Large intestine (tissue), 12 donors: ENCODE measurements at places on chromosomes 12 and 14. TPM values are rescaled to one million over a fixed set of nuclear protein-coding genes. Genes with fewer than 3 reads are reported as not detected.

DNA sequence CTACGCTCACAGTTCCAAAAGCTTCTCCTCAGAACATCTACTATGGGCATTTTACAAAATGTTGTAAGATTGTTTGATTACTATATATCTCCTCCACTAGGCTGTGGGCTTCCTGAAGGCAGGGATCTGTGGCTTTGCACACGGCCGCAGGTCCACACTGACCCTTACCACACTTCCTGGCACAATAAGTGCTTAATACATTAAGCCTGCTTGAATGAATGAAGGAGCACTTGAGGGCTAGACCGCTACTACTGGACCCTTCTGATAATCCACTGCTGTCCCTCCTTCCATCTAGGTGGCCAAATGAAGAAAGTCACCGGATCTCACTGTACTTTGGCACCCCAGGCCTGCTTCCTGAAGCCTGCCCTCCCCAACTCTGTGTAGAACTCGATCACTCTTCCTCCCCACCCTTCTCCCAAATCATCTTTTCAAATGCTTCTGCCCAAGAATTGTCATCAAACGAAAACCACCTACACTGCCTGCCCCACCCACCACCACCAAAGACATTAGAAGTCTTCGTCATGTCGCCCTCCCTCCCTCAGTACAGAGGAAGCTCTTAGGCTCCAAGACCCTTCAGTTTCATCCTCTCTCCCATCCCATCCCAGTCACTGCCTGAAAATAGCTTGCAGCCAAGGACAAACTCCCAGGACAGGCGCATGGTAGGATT, 596 bp upstream of the ZBTB39 start:
- H3K27ac ChIP-seq, result no peak overlapping the region
- peaks cover 28% of the 10 kb centered on the region for H3K36me3 ChIP-seq
- H3K4me1 ChIP-seq, result peaks cover 21% of the 10 kb centered on the region
- H3K27me3 ChIP-seq, result no peaks in the 10 kb centered on the region
- no peak for DNase-seq
- peak overlapping the region; percentile 23 for H3K4me3 ChIP-seq

DNA sequence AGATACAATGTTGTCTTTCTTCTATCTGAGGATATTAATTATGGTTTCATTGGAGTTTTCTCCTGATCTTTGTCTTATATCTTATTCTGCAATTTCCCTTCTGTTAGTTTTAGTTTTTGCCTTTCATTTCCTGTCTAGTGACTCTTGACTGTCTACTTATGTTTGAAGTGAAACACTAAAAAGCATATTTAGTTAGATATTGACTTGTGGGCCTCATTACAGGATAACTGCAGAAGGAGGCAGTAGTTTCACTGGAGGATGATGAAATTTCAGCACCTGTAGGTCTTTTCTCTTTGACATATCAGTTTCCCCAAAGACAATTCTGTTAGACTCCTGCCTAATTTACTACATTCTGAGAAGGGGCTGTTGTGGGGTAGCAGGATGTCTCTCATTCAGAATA, 97.5 kb upstream of the NEDD1 start:
- no peak for DNase-seq
- H3K4me3 ChIP-seq, result no peak overlapping the region
- H3K27me3 ChIP-seq, result no peaks in the 10 kb centered on the region
- no peaks in the 10 kb centered on the region for H3K36me3 ChIP-seq
- no peaks in the 10 kb centered on the region for H3K4me1 ChIP-seq

GRCh38 chr12:109880938-109881337, 597 bp upstream of the GLTP start:
- peaks cover 28% of the 10 kb centered on the region for H3K4me1 ChIP-seq
- H3K4me3 ChIP-seq, result peak overlapping the region; percentile 58
- peak overlapping the region; percentile 39 for H3K27ac ChIP-seq
- DNase-seq, result no peak
- no peaks in the 10 kb centered on the region for H3K36me3 ChIP-seq

DNA sequence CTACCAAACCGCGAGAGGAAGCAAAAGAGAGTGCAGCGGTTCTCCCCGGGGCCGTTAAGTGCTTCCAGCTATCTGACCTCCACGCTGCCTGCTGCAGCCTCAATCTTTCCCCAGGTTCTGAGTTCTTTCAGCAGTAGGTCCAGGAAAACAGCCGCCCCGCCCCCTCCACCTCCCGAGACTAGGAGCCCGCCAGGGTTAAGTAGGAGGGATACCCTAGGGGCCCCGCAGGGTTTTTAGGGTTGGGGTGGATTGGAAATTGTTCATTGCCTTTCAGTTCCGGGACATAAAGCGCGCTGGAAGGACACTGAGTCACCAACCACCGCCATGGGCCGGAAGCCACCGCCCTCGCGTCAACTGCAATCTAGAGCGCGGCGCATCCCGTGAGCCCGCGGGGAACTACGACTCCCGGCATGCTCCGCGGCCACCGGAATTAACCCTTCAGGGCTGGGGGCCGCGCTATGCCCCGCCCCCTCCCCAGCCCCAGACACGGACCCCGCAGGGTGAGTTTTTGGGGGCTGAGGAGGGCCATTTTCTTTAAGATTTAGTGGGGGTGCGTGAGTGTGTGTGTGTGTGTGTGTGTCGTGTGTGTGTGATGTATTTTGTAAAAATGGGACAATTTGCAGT, at the start of gene MYL6B:
MYL6B (plus strand) TSS at position 456 of the 624 bp plus-strand sequence. CDS start 1,332 bp downstream, outside the sequence.
- peaks cover 22% of the 10 kb centered on the region for H3K4me1 ChIP-seq
- peak within 1 kb of the TSS; percentile 94 for H3K27ac ChIP-seq
- DNase-seq, result peak; percentile 92
- H3K27me3 ChIP-seq, result no peaks in the 10 kb centered on the region
- H3K4me3 ChIP-seq, result peak within 1 kb of the TSS; percentile 71

Gene RDH16
- polyA plus RNA-seq, result 0.34 TPM

DNA sequence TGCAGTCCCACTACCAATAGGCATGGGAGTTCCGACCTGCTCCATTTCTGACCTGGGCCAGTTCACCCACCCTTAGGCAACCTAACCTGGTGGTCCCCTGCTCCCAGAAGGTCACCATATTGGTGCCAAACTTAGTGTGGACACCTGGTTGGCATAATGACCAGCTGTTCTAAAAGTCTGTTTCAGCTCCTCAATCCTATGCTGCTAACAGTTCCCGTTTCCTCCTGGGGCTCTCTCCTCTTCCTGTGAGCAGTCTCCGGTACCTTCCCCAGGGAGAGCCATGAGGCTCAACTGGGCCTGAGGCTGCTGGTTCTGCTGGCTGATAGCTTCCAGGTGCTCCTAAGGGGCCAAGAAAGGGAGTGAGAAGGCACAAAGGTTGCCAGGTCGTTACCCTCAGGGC, 15.9 kb upstream of the BLTP3B start:
- no peak overlapping the region for H3K27ac ChIP-seq
- H3K4me3 ChIP-seq, result no peak overlapping the region
- DNase-seq, result no peak
- H3K27me3 ChIP-seq, result no peaks in the 10 kb centered on the region

GRCh38 chr14:54369343-54369742, 27.5 kb upstream of the CDKN3 start:
- H3K36me3 ChIP-seq, result no peaks in the 10 kb centered on the region
- peaks cover 7% of the 10 kb centered on the region for H3K4me1 ChIP-seq
- H3K4me3 ChIP-seq, result no peak overlapping the region

Gene RNASE2
- polyA plus RNA-seq, result 0.39 TPM

DNA sequence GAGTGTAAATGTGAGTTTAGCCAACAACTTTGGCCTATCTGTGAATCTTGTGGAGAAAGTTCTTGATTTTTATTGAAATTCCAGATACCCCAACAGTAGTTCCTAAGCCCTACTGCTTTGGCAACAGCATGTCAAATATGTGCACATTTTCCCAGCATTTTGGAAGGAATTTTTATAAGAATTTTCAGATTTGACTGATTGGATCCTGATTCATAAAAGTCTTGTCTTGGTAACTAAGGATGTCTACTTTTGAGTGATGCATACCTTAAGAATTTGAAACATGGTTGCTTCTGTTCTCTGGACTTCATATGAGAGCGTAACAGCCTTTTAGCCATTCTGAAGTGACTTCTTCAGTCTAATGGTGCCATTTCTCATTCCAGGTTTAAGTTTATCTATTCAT, 106.7 kb downstream of the ANO4 start:
- no peaks in the 10 kb centered on the region for H3K36me3 ChIP-seq
- H3K4me1 ChIP-seq, result no peaks in the 10 kb centered on the region
- no peak for DNase-seq
- no peak overlapping the region for H3K4me3 ChIP-seq
- H3K27me3 ChIP-seq, result no peaks in the 10 kb centered on the region

GRCh38 chr12:90574676-90575075, 380.3 kb downstream of the CCER1 start:
- H3K27me3 ChIP-seq, result no peaks in the 10 kb centered on the region
- H3K36me3 ChIP-seq, result no peaks in the 10 kb centered on the region
- H3K4me1 ChIP-seq, result no peaks in the 10 kb centered on the region
- no peak overlapping the region for H3K4me3 ChIP-seq

DNA sequence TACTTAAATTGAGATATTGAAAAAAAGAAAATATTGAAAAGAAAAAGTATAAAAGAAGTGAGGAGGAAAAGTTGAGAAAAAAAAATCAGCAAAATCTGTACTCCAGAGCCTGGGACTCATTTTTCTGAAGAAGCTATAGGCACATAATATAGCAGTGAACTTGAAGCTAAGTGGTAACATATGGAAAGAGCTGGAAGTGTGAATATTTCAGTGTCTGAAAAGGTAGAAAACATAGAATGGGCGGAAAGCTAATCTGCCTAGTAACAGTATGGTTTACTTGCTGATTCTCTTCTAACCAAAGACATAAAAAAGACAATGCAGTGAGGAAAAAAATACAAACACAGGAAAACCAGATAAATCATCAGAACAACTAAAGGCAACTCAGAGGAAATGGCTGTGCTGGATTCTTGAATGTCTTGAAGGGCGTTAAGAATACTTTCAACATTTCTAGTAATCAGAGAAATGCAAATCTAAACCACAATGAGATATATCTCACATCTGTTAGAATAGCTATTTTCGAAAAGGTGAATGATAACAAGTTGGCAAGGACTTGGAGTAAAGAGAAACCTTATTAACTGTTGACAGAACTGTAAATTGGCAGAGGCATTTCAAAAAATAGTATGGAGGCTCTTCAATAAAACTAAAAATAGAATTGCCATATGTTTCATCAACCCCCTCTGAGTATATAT, 784.6 kb downstream of the LRFN5 start:
- no peak for DNase-seq
- H3K4me1 ChIP-seq, result no peaks in the 10 kb centered on the region
- H3K4me3 ChIP-seq, result no peak overlapping the region
- no peaks in the 10 kb centered on the region for H3K27me3 ChIP-seq
- no peaks in the 10 kb centered on the region for H3K36me3 ChIP-seq

Gene KLRK1
- 4.2 TPM for polyA plus RNA-seq

DNA sequence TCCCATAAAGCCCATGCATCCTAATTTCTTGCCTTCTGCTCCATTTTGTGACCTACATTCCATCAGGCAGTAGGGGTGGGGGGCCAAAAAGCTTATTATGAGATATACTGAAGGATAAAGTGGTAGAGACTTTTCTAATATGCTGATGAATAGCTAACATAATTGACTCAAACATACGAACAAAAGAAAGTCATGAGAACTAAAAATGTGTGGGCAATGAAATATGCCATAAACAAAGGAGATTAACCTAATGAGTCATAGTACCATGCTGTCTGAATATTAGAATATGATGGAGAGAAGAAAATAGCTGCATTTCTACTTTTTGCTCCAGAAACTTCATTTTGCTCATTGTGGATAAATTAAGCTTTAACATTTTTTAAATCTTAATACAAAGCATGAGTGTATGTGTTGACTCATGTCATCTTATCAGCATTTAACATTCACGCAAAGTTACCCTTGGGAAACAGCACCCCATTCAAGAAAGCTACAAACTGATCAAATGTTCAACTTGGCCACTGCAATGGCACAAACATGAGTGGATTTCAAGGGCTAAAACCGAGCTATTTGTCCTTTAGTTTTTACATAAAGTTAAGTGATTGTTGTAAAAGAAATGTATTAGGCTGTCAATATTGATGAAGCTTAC, 64.0 kb upstream of the DIO2 start:
- H3K27me3 ChIP-seq, result no peaks in the 10 kb centered on the region
- no peaks in the 10 kb centered on the region for H3K4me1 ChIP-seq
- no peak overlapping the region for H3K27ac ChIP-seq
- no peak for DNase-seq
- no peak overlapping the region for H3K4me3 ChIP-seq

GRCh38 chr12:94240171-94240570, 91.8 kb downstream of the PLXNC1 start:
- peaks cover 3% of the 10 kb centered on the region for H3K36me3 ChIP-seq
- no peaks in the 10 kb centered on the region for H3K27me3 ChIP-seq
- no peak overlapping the region for H3K4me3 ChIP-seq
- DNase-seq, result peak; percentile 58
- H3K4me1 ChIP-seq, result peaks cover 1% of the 10 kb centered on the region

GRCh38 chr12:40117818-40118217, 11.9 kb upstream of the SLC2A13 start:
- H3K27ac ChIP-seq, result no peak overlapping the region
- H3K27me3 ChIP-seq, result no peaks in the 10 kb centered on the region
- no peaks in the 10 kb centered on the region for H3K4me1 ChIP-seq
- H3K36me3 ChIP-seq, result no peaks in the 10 kb centered on the region

Gene NR4A1
- 139 TPM for polyA plus RNA-seq

- no peaks in the 10 kb centered on the region for H3K36me3 ChIP-seq
- peaks cover 15% of the 10 kb centered on the region for H3K4me1 ChIP-seq
- no peak overlapping the region for H3K4me3 ChIP-seq
Observed at GRCh38 chr12:69999561-69999960, 174.5 kb downstream of the MYRFL start.

- no peaks in the 10 kb centered on the region for H3K36me3 ChIP-seq
- DNase-seq, result no peak
- no peaks in the 10 kb centered on the region for H3K27me3 ChIP-seq
- no peak overlapping the region for H3K4me3 ChIP-seq
- H3K4me1 ChIP-seq, result no peaks in the 10 kb centered on the region
Observed at GRCh38 chr12:44099486-44099885, 263.6 kb downstream of the TMEM117 start.

- H3K27ac ChIP-seq, result no peak overlapping the region
- peaks cover 2% of the 10 kb centered on the region for H3K27me3 ChIP-seq
- H3K4me1 ChIP-seq, result no peaks in the 10 kb centered on the region
- no peaks in the 10 kb centered on the region for H3K36me3 ChIP-seq
- no peak overlapping the region for H3K4me3 ChIP-seq
- no peak for DNase-seq
Observed at GRCh38 chr12:114209861-114210260, 196.1 kb downstream of the TBX5 start.

Gene KRT85
- 0.03 TPM for polyA plus RNA-seq

GRCh38 chr12:98635657-98636323, 8.8 kb downstream of the IKBIP start:
- H3K4me1 ChIP-seq, result no peaks in the 10 kb centered on the region
- no peak overlapping the region for H3K4me3 ChIP-seq
- no peaks in the 10 kb centered on the region for H3K27me3 ChIP-seq
- no peak overlapping the region for H3K27ac ChIP-seq
- DNase-seq, result no peak
- H3K36me3 ChIP-seq, result peaks cover 5% of the 10 kb centered on the region

GRCh38 chr14:100677554-100678468, 48.9 kb upstream of the DLK1 start:
- H3K4me3 ChIP-seq, result no peak overlapping the region
- H3K4me1 ChIP-seq, result peaks cover 63% of the 10 kb centered on the region
- peak overlapping the region; percentile 96 for H3K27ac ChIP-seq
- H3K36me3 ChIP-seq, result no peaks in the 10 kb centered on the region
- H3K27me3 ChIP-seq, result peaks cover 16% of the 10 kb centered on the region

Gene MSI1
- polyA plus RNA-seq, result 8.2 TPM

GRCh38 chr14:89264196-89264800, 152.7 kb downstream of the FOXN3 start:
- no peaks in the 10 kb centered on the region for H3K27me3 ChIP-seq
- peaks cover 4% of the 10 kb centered on the region for H3K4me1 ChIP-seq
- H3K36me3 ChIP-seq, result peaks cover 16% of the 10 kb centered on the region
- no peak overlapping the region for H3K4me3 ChIP-seq
- H3K27ac ChIP-seq, result no peak overlapping the region
- DNase-seq, result no peak

Gene DDN
- polyA plus RNA-seq, result 0.43 TPM
